CD4-positive, alpha-beta T cell treated with Interleukin-17A for 4 hours (primary cell): ENCODE measurements at places on chromosomes 16 and 17.

- peak; percentile 33 for DNase-seq
Measured at GRCh38 chr16:24748242-24748641, 18.8 kb downstream of the TNRC6A start.

DNA sequence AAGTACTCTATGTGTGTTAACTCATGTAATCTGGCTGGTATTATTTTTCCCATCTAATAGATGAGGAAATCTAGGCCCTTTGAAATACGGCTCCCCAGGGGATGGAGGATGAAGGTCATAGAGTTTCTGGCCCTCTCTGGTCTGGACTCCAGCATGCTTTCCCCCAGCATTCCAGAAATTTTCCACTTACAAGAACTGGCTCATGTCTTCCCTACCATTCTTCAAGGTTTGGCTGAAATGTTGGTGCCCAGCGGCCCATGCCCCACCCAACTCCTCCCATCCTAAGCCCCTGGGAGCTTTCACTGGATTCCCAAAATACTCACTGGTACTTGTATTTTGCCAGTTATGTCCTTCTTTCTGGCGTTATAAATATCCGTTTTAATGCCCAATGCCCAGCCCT is 237.5 kb upstream of the NLRP1 start:
- no peak for DNase-seq

DNA sequence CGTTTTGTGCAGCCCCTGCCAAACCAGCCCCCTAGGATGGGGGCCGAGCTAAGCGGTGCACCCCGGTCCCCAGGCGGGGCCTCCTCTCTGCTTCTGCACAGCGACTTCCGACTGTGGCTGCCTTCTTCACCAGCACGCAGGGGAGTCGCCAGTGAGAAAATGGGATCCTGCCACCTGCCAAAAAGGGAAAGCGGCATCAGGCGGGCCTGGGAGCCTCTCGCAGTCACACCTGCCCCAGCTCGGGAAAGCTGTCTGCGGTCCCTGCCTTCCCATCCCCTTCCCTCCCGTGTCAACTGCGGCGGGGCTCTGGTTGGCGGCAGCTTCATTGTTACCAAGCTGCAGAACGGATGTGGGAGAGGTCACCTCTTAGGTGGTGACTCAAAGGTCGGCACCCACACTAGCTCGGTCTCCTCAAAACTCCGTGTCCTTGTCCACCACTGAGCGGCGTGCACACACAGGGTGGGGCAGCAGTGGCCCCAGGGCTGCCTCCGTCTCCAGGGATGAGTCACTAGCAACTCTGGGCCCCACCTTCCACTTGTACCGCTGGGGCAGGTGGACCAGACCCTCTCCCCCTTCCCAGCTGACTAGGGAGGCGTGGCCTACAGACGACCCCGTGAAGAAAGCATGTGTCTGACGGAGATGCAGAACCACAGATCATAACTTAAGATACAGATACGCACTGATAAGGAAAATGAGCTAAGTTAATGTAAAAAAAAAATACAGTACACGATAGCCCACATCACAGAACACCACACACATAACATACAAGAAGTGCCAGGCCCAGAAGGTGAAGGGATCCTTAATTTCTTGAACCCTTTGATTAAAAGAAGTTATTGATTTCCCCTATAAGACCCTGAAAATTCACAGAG is 1.5 kb upstream of the PCYT2 start:
- DNase-seq: no peak

GRCh38 chr17:29624586-29624985 is 1.9 kb upstream of the CORO6 start:
- DNase-seq: no peak

DNA sequence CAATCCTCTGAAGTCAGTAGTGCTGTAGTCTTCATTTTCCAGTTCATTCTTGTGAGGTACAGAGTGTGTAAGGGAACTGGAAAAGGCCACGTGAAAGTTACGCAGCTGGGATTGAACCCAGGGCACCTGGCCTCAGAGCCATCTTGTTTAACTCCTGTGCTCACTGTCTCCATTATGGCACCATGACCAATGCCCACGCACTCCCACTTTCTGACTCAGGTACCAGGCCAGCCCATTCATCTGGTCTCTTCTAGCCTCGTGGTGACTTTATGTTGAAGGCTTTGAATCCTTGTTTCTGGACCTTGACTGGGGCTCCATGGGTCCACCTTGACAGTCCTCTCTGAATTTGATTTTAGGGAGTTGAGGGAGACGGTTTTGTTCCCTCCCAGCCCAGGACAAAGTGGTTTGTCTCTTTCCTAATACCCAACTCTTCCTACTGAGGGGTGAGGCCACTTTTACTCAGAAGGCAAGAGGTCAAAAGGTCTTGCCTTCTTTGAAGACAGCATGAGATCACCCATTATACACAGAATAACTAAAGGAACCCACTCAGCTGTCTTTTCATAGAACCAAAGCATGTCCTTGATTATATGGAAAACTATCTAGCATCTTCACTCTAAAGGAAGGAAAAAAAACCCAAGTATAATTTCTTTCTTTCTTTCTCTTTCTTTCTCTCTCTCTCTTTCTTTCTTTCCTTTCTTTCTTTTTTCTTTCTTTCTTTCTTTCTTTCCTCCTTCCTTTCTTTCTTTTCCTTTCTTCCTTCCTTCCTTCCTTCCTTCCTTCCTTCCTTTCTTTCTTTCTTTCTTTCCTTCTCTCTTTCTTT is 50.0 kb downstream of the OTOA start:
- no peak for DNase-seq

DNA sequence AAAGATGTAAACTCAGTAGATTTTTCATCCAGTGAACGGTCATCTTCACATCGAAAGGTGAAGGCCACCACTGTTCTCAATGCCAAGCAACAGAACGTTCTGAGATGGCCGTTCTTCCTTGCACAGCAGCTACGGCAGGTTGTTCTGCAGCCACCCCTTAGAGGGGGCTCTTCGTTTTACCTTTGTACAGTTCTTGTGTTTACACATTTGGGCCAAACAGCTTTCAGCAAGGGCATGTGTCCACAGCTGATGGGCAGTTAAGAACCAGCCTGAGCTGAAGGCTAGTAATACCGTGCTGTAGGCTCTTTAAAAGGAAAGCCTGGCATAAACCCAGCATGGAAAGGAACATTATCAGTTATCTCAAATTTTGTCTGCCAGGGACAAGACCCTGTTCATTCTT is 15.9 kb downstream of the PLD6 start:
- DNase-seq: no peak

DNA sequence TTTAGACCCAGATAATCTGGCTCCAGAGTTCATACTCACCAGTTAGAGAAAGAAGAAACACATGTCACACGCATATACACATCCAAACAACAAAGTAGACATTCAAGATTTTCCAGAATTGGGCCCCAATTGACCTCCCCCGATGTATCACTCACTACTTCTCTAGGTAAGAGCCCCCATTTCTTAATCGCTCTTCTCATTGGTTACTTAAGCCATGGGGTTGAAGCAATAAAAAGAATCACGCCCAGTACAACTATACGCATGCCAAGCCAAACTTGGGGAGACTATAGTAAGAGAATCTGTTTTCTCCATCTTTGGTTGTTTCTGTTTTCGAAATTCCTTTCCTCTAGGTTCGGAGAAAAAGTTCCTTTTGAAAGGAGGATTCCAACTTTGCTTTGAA is 565 bp downstream of the DDX52 start:
- DNase-seq: no peak

- no peak for DNase-seq
Measured at GRCh38 chr16:88893127-88893968, 26.9 kb upstream of the PABPN1L start.

- no peak for DNase-seq
Measured at GRCh38 chr17:28598389-28598788, 436 bp downstream of the SPAG5 start.

DNA sequence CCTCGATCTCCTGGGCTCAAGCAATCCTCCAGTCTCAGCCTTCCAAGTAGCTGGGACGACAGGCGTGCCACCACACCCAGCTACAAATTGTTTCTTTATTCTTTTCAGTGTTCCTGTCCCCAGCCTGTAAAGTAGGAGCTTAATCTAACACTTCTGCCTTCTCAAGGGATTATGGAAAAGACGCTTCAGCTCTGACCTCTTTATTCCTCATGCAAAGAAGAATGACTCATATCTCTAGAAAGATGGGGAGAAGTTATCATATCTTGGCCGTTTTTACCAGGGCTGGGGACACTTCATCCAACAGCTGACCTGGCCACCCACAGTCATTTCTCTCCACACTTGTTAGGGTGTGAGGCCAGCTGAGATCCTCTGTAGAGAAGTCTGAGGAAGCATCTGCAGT is 172.6 kb downstream of the HAPSTR1 start:
- no peak for DNase-seq

- DNase-seq: no peak
Measured at GRCh38 chr17:48663134-48663924, 37.2 kb upstream of the HOXB9 start.

DNA sequence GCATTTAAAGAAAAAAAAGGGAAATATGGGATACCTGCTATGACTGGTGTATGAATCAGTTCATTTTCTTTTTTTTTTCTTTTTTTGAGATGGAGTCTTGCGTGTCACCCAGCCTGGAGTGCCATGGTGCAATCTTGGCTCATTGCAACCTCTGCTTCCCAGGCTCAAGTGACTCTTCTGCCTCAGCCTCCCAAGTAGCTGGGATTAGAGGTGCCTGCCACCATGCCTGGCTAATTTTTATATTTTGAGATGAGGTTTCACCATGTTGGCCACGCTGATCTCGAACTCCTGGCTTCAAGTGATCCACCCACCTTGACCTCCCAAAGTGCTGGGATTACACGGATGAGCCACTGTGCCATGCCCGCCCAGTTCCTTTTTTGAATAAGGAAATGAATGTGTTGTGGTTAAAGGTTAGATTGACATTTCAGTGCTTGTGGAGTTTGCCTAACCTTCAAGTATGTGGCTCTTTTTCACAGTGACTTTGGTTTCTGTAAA is 7.7 kb downstream of the HAPSTR1 start:
- DNase-seq: no peak

DNA sequence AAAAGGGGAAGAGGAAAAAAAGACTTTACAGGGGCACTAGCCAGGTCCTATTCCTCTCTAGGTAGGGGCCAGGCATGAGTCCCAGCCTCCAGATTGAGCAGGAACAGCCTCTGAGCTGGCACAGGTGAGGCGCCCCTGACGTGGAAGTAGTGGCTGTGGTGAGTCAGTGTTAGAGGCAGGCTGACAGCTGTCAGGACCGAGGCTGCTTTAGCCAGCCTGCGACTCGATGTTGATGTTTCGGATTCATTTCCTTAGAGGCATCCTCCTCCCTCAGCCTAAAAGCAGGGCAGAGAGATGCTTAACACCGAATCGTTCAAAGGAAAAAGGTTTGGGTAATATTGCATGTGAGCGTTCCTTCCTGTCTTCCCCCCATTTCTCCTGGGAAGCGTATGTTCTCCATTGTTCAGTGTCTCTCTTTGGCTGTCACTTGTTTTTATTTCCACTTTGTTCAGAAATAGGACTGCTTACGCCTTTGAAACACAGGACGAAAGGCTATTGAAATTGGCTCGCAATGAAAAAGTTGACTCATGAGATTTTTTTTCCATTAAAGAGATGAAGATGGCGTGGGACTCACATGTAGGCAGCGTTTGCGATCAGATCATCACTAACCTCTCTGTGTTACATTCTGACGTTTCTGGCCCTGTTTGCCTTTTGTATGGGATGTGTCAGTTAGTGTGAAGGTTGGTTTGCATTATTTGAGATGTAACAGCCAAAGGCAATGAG is 1.3 kb downstream of the KIAA0513 start:
- peak; percentile 84 for DNase-seq

DNA sequence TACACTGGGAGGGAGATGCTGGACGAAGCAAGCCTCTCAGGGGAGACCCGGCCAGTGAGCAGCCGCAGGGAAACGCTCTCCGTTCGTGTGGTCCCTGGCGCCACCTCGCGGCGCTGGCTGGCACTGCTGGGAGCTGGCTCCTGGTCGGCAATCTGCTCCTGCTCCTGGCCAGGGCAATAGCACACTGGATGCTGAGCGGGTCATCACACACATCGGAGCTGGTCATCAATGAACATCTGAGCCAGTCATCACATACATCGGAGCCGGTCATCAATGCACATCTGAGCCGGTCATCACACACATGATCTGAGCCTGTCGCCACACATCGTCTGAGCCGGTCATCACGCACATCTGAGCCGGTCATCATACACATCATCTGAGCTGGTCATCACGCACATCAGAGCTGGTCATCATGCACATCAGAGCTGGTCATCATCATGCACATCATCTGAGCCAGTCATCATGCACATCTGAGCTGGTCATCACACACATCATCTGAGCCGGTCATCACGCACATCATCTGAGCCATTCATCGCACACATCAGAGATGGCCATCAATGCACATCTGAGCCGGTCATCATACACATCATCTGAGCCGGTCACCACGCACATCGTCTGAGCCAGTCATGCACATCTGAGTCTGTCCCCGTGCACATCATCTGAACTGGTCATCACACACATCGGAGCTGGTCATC is 217.3 kb downstream of the RBFOX3 start:
- DNase-seq: peak; percentile 76

- DNase-seq: no peak
Measured at GRCh38 chr16:75083813-75084212, 32.8 kb downstream of the LDHD start.

- no peak for DNase-seq
Measured at GRCh38 chr17:18040261-18040858, 1.2 kb downstream of the GID4 start.

GRCh38 chr16:28321700-28322411 is 29.5 kb downstream of the SBK1 start:
- peak; percentile 54 for DNase-seq

DNA sequence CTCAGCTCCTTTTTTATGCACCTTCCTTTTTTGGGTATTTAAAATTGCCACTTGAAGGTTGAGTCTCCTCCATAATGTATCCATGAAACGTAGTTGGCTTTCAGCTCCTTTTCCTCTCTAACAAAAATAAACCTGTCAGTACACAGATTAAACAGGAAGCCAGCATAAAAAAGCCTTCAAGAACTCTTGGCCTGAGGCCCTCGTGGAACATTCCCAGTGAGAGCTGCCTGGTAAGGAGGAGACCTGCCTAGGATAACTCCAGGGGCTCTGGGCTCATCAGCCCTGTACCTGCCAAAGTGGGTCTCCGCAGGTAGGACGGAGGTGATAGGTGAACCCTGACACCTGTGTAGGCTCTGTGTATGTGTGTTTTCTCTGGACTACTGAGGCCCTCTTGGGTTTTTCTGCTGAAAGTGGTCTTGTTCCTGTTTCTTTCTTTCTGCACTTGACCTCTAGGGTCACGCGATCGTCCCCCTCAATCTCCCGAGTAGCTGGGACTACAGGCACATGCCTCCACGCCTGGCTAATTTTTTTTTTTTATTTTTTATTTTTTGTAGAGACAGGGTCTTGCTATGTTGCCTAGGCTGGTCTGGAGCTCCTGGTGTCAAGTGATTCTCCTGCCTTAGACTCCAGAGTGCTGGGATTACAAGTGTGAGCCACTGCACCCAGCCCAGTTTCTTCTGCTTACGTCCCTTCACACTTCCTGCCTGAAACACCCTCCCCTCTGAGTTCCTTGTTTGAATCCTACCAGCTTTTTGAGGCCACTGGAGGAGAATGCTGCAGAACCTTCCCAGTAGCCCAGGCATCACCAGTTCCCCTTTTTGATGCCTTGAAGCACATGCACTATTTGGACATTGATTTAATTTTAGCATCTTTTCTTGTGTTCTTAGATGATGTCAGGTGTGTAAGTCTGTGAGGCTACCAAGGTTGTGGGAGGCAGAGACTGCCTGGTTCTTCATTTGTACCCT is 9.8 kb downstream of the PGS1 start:
- peak; percentile 21 for DNase-seq

GRCh38 chr16:49857423-49858181 is 1.7 kb upstream of the ZNF423 start:
- peak; percentile 48 for DNase-seq

- no peak for DNase-seq
Measured at GRCh38 chr17:70618641-70619040, 449.3 kb downstream of the KCNJ2 start.
